ENCODE measurements at places on chromosomes 5 and 9.

GRCh38 chr9:19992556-19992955 lies 203.7 kb upstream of the SLC24A2 start:
- DNase-seq: no peak

DNA sequence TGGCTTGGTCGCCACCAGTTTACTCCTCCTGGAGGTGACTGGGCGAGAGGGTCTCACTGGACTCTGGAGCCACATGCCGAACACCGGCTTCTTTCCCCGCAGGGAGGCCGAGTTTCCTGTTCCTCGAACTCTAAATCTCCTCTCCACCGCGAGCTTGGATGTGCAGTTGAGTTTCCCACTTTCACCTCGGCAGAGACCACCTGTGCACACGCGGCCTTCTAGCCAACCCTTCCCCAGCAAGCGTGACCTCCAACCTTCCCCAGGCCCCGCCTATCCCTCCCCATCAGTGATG lies 380.1 kb downstream of the IRX2 start:
- no peak for DNase-seq

DNA sequence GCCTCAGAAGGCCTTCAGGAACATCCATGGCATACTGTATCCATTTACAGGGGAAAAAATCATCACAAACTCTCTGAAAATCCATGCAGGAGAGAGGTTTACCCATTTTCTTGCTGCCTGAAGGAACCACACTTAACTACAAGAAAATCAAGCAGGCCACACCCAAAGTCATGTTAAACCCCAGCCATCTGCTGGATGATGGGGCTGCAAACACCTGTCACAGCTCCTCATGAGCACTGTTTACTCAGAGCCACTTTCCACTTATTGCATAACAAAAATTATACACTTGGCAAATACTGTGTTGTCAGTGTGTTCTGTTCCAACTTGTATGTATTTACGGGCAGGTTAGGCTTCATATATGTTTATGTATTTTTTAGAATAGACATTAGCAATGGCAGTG lies 35.8 kb downstream of the PPIC start:
- DNase-seq: no peak

DNA sequence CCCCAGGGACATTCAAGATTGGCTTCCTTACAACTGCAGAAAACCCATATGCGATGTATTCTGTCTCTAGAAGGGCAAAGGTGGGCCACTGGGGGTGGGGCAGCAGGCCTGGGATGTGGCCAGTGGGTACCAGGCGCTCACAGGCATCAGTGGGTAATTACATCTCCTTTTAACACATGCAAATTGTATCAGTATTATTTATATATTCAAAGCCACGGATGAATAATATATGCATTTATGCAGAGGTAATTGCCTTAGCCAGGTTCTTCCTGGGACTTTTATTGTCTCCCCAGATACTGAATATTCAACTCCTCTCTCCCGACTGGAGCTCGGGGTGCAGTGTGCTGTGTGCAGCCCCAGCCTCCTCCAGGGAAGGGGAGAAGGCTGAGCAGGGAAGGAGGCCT lies 109.4 kb upstream of the MVB12B start:
- DNase-seq: no peak

All from HAP-1 (cell line).